ENCODE measurements at places on chromosomes 3 and 15.

GRCh38 chr15:52276256-52276770 lies 19.3 kb downstream of the MYO5C start:
- DNase-seq: no peak

GRCh38 chr3:124263168-124263567 lies 271.2 kb upstream of the ROPN1 start:
- DNase-seq: no peak

DNA sequence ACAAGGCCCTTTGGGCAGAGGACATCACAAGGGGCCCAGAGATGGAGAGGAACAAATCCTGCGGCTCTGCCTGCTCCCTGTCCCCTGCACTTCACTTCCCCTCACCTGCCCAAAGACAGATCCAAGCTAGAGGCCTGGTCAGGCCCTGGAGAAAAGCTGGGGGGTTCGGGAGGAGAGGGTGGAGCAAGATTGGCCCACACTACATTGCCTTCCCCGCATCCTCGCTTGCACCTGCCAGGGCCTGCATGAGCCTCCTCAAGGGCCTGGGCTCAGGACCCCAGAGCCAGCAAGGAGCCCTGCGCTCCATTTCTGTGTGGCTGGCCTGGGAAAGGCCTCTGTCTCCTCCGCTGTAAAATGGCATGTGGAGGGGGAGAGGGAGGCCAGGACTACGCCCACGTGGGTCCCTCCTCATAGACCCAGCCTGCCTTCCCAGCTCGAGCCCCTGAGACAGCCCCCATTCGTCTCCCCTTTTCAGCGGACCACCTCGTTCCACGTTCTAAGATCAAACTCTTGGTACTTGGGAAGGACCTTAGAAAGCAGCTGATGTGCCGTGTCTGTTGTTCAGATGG lies 106.0 kb downstream of the HMG20A start:
- DNase-seq: no peak

DNA sequence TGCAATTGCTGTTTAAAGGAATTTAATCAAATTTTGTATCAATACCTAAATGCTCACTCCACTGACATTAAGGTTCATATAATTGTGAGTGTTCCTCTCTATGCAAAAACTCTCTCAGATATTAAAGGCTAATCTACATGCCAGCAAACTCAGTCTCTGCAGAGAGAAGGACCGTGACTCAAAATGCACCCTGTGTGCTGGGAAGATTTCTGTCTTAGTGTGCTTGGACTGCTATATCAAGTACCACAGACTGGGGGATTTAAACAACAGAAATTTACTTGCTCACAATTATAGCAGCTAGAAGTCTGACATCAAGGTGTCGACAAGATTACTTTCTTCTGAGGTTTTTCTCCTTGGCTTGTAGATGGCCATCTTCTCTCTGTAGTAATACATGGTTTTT lies 18.6 kb upstream of the PFN2 start:
- no peak for DNase-seq

- no peak for DNase-seq
Measured at GRCh38 chr3:104070906-104071305, 1295.8 kb upstream of the ALCAM start.

- DNase-seq: no peak
Measured at GRCh38 chr3:9216736-9217135, 32.7 kb downstream of the SRGAP3 start.

- no peak for DNase-seq
Measured at GRCh38 chr15:58419803-58420524, 11.8 kb upstream of the LIPC start.

DNA sequence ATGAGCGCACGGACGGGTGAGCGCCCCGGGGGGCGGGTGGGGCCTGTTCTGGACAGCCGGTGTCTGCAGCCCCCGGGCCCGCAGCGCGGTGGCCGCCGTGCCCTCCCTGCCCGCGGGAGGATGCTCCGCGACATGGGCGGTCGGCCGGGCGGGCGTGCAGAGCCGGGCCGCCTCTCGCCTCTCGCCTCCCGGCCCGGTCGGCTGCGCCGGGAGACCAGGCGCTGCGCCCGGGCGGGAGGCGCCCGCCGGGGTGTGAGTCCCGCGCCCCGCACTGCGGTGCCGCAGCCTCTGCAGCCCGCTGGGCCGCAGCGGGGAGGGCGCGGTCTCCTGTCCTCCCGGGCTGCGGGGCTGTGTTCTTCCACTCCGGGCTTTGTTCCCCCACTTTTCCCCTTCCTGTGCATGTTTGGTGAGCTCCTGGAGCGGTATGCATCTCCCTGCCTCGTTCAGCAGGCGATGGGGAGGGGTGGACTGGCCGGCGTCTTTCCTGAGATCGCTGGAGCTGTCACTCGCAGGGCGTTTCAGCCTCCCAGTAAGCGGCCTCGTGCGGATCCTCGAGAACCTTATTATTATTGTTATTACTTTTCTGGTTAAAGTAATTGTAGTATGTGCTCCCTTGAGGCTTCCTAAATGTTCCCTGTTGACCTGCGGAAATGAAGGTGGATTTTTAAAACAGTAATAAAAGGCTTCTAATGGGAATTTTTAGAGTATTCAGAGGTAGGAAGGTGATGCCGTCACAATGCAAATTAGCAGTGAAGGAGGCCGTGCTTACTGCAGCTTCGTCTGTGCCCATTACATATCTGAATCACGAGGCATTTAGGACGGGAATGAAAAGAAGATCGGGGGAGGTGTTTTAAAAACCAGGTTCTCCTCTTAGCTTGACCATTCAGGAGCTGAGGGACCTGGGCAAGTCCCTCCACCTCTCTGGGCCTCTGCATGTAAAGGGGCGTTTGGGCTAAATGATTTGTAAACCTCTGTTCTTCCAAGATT lies 593 bp downstream of the TMOD2 start:
- no peak for DNase-seq

GRCh38 chr3:35707904-35708303 lies 68.6 kb downstream of the ARPP21 start:
- no peak for DNase-seq

- DNase-seq: no peak
Measured at GRCh38 chr3:5644773-5645670, 457.5 kb downstream of the EDEM1 start.

DNA sequence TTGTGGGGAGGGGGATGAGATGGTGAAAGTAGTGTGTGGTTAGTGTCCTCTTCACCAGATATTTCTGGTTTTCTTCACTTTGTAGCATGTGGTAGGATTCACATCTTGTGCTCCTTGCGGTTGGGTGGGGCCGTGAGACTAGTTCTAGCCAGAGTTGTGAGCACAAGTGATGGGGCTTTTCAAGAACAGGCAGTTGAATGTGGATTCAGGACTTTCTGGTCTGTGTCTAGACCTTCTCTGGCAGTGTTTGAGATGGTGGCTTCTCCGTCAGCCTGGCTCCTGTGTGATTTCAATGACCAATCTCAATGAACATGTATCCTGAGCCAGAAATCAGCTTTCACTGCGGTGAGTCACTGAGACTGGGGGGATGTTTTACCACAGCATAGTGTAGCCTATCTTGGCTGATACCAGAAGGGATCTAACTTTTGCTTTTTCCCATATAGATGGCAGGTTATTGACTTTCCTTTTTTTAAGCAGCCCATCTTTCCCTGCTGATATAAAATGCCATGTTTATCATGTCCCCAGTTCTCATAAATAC lies 82.6 kb downstream of the RPLP1 start:
- DNase-seq: no peak
